ENCODE measurements at places on chromosomes 4 and X.

DNA sequence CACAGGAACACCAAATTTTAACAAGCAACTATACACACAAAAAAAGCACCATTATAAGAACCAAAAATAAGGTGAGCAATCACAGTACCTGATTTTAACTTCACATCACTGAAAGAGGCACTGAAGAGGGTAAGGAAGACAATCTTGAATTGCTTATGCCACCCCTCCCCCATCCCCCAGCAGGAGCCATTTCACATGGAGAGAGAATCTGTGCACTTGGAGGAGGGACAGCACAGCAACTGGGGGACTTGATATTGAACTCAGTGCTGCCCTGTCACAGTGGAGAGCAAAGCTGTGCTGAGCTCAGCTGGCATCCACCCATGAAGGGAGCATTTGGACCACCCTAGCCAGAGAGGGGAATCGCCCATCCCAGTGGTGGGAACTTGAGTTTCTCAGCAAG lies 56.0 kb downstream of the NUDT11 start:
- no peak for DNase-seq

DNA sequence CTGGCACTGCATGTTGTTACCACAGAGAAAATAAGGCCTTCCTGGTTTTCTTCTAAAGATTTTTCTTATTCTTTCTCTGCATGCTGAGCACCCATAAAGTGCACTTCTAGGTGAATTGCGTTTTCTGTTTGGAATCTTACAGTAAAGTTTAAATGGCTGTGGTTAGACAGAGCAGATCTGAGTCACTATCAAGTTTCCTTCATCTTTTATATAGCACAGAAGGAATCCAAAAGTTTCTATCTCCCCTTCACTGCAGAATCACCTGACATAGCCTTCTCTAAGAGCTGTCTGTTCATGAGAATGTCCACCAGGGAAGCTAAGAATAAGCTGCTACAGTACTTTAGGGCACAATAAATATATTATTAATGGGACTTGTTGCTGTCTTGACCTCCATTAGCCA lies 455.5 kb upstream of the FAM241A start:
- DNase-seq, result no peak

- no peak for DNase-seq
These were observed 155.4 kb downstream of the TBCK start for GRCh38 chr4:106160560-106160959.

DNA sequence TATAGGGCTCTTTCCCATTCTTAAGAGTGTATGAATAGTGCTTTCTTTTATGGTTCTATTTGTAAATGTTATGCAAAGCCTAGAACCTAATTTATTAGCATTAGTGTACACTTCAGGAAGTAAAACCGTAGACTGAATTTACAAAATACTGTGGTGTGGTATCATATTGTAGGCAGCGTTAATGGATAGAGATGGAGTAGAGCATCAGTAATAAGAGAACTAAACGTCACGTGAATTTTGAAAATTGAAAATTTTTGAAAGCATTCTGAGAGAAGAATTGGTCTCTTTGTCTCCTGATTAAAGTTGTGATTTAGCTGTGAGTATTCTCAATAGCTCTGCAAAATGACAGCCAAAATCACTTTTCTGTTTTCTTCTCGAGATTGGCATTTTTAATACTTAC lies 2.9 kb downstream of the STIM2 start:
- no peak for DNase-seq

GRCh38 chr4:148980782-148981480 lies 538.7 kb upstream of the NR3C2 start:
- no peak for DNase-seq

DNA sequence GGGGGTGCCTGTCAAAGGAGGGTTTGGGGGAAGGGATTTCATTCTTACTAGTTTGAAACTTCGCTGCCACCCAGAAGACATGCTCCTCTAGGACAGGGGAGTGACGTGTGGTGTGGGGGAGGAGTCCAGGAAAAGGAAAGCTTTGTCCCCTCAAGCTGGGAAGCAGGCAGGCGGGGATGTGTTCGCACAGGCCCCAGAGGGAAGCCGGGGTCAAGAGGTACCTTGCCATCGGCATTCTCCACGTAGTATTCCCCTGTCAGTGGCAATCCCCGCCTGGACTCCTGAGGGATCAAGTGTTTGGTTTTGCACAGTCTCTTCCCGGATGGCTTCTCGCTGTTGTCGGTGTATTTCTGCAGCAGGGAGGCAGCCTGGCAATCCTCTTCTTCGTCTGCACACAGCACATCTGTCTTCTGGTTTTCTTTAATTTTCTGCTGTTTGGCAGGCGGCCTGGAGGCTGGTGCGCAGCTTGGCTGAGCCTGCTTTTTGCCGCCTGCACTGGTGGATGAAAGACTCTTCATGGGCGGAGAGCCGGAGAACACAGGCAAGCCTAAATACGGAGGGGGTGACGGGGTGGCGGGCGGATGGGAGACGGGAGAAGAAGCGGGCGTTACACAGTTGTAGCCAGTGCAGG lies 35.1 kb downstream of the BCOR start:
- DNase-seq, result no peak

DNA sequence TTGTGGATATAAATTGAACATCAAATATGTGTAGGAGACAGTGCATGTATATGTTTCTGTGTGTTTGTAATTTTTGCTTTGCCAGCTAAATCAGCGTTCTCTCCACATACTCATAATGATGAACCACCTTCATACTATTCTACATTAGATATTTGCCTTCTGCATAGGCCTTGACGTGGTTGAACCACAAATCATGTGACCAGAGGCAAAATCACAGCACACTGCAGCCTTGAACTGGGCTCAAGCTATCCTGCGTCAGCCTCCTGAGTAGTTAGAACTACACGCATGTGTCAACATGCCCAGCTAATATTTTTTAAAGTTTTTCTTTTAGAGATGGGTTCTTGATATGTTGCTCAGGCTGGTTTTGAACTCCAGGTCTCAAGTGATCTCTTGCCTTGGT lies 9.5 kb downstream of the UBQLN2 start:
- no peak for DNase-seq

DNA sequence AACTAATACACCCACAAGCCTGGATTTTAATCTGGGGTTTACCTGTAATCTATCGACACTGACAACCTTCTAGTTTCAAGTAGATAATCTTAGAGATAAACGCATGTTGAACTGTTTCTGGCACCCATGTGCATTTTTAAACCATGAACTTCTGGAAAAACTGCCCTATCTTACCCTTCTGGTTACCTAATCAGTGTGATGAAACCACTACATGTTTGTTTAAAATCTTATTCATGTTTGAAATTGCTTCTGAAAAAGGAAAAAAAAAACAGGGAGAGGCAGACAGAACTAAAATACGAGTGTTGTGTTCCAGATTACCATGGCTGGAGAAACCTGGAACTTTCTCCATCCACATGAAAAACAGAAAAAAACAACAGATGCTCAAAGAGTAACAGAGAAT lies 139.3 kb downstream of the MID1IP1 start:
- DNase-seq, result no peak

DNA sequence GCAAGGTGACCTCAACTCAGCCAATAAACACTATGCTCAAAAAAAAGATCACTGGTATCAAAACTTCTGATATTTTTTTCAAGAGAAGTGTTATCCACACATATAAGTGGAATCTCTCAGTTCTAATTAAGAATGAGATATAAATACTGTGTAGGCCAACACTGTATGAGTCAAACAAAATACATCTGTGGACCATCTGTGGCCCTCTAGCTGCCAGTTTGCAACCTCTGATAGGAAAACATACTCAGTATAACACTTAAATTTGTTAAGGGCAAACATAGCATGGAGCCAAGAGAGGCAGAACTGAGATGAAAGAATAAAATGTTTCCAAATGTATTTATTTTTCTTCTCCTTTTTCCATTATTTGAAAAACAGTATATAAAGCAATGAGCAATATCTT lies 377.3 kb downstream of the ARAP2 start:
- no peak for DNase-seq

DNA sequence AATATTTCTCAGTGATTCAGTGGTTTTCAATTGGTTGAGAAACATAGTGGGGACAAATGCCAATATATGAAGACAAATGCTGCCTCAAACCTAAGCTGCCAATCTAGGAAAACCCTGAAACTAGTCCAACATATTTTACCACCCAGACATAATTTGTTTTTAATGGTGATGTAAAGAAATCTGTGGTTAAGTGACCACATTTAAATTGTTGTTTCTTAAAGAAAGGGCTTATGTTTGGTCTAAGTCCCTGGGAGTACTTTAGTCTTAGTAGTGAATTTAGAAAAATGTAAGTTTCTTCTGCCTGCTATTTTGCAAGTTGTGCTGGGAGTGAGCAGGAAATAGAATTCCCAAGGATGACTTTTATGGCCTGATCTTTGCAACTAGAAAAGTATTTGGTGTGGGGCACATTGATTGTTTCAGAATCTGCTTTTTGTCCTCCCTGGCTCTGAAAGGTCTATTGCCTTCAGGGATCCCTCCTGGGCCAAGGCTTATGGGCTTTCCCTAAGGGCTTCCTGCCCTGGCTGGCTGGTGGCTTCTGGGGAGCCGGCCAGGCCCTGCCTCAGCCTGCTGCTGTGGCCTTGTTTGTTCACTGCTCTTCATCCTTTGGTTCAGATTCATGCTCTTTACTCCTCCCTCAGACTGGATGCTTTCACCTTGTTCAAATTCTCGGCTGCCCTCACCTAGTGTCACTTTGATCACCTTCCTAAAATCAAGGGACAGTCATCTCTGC lies 169.8 kb upstream of the JADE1 start:
- no peak for DNase-seq

DNA sequence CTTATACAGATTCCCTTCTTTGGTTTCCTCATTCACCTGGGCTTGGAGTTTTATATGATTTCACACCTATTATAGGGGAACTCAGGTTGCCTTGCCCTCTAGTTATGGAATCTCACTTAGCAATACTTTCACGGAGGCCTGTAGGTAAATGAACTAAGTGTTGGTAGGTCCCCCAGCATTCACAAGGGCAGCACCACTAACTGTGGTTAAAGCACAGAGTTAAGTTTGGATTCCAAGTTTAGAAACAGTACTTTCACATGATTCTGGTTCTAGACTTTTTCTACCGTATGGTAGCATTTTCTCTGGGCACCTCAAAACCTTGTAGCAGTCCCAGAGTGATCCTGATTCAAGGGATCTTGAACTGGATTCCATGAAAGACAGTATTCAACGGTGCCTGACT lies 46.4 kb downstream of the SH2D1A start:
- no peak for DNase-seq

GRCh38 chr4:53813998-53814397 lies 222.7 kb upstream of the LNX1 start:
- no peak for DNase-seq

DNA sequence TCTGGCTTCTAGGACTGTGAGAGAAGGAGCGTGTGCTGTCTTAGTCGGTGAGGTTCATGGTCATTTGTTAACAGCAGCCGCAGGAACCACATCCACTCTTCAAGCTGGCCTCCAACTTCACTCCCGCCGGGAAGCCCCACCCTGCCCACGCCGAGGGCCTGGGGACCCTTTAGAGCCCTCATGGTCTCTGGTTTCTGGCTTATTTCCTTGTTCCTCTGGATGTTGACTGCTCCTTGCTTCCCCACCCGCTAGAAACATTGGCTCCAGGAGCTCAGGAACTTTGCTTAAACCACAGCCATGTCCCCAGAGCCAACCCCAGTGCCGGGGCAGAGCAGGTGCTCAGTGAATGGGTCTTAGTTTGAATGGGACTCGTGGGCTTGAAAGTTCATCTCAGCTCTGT lies 40.8 kb downstream of the HTRA3 start:
- DNase-seq, result no peak

DNA sequence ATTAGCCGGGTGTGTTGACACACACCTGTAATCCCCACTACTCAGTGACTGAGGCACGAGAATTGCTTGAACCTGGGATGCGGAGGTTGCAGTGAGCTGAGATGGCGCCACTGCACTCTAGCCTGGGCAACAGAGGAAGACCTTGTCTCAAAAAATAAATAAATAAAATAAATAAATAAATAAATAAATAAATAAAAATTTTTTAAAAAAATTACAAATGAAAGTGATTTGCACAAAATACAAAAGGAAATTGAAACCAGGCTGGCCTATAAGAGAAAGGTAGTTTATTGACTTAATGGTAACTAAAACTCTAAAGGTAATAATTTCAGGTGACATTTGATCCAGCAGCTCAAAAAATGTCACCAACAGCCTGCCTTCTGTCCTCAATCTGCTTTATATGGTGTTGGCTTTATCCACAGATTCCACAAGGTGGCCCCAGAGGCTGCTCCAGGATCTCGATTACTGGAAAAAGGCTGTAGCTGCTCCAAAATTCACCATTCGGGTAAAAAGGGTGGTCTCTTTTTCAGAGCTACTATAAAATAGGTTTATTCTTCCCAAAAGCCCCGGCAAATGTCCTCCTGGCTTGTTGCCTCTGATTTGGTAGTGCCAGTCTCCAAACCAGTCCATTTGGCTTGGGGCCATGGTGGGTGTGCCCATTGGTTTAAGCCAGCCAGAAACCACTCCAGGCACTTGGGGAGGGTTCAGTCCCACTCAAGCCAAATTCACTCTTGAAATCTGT lies 61.4 kb upstream of the TRIM2 start:
- DNase-seq, result no peak

DNA sequence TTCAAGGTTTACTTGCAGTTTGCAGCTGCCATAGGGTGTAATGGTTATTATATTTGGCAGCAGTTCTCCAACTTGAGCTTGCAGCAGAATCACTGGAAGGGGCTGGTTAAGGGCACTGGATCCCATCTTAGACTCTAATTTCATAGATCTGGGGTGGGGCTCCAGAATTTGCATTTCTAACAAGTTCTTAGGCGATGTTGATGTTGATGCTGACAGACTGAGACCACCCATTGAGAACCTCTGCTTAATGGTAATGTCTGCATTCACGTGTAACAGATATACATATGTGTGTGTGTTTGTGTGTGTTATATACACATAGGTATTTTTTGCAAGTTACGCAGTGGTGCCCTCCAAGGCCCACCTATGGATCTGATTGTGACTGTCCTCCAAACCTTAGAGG lies 13.8 kb downstream of the TENM3 start:
- no peak for DNase-seq

DNA sequence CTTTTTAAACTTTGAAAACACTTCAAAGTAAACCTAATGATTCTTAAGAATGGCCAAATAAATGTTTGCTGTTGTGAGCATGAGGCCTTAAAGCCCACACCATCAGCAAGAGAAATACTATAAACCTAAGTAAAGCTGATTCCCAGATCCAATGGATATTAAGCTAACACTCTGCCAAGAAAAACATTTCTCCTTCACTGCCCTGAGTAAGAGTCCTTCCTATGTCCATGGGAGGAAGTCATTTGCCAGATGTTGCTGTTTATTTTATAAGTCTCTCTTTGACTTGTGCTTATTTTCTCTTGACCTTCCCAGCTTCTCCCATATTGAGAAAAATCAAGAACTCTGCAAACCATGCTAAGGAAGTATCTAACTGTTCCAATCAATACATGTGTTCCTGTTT lies 154.3 kb upstream of the EDNRA start:
- DNase-seq, result no peak

GRCh38 chr4:124044867-124045266 lies 648.3 kb downstream of the SPRY1 start:
- DNase-seq, result no peak

GRCh38 chr4:53734584-53735353 lies 143.5 kb upstream of the LNX1 start:
- no peak for DNase-seq

DNA sequence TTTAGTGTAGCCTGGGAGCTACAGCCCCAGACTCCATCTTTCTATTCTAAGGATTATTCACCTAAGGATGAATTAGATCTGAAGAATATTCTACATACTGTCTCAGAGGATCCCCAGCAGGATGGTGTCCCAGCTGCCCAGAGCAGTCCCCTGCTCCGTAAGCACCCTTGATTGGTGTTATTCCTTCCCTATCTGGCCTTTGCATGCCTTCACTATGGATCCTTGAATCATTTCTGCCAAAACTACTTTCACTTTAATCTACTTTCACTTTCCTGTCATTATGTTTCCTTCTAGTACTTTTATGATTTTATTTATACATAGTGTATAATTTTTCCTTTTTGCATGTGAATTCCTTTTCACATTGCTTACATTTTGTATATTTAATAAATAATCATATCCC lies 39.2 kb downstream of the ARHGAP24 start:
- no peak for DNase-seq
